ENCODE measurements at places on chromosomes 1 and 21.

DNA sequence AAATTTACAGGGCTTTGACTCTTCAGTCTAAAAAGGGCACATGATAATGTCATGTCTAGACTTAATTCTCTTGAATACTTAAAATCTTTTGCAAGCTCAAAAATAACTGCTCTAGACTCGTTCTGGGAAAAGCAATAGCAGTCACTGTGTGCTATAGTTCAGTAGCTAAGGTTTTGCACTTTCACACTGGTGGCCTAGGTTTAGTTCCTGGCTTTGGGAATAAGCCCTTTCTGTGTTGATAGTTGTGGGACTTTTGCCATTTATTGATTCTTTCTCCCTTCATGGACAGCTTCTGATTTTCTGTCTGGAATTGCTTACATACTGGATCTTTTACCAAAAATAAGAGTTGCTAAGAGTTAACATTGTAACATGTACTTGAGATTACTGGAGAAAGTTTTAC is 151.2 kb downstream of the TRIM33 start:
- DNase-seq: no peak

DNA sequence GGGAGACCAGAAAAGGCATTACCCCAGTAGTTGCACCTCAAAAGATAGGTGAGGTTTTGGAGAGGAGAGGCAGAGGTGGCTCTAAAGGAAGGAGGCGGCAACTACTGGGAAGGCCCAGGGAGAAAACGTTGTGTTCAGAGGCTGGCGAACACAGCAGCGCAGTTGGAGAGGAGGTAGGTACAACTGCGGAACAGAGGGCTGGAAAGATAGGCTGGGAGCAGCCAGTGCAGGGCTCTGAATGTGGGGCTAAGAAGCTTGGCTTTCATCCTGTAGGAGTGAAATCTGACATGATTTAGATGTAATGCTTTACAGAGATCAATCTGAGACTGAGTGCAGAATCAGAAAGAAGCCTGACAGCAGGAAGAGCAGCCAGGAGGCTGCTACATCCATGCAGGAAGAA is 13.0 kb downstream of the RIMS3 start:
- DNase-seq: no peak

GRCh38 chr21:37075214-37075770 is 2.2 kb downstream of the TTC3 start:
- DNase-seq: no peak

DNA sequence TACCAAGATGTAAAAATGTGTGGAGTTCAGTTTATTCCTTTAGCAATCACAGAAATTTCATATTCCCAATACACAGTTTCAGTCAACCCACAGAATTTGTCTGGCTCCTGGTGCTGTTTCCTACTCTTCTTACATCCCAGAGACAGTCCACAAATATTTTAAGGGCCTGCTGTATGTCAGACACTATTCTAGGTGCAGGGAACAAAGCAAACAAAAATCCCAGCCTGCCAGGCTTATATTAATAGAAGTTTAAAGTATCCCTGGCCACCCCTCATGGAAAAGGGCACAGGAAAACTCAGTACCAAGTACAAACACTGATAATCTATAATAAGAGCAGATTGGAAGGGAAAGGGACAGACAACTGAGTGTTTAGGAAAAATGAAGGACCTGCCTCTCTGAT is 194.8 kb downstream of the ZP4 start:
- DNase-seq: no peak

GRCh38 chr1:224435318-224435763 is 744 bp upstream of the WDR26 start:
- peak; percentile 49 for DNase-seq

DNA sequence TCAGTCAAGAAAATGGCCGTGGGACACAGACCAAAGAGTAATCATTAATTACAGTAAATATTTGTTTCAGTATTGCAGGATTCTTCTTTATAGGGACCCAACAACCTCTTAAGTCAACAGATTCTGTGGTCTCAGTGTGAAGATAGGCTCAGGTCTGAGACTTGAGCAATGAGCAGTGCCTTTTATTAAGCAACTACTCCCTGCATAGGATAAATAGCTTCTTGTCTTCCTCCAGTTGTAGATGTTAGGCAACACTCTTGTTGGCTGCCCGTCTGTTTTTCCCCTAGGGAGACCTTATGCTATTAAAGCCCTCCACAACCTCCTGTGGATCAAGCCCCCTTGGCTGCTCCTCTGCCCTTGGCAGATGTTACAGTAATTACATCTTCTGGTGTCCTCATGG is 1.8 kb upstream of the OMA1 start:
- DNase-seq: no peak

GRCh38 chr1:22535399-22535798 is 27.9 kb upstream of the EPHA8 start:
- DNase-seq: no peak

GRCh38 chr1:151846686-151847237 is 6.8 kb downstream of the THEM5 start:
- DNase-seq: no peak

GRCh38 chr1:219731771-219732170 is 118.9 kb upstream of the ZC3H11B start:
- no peak for DNase-seq
